CD4-positive, CD25-positive, alpha-beta regulatory T cell (primary cell): ENCODE measurements at places on chromosomes 3 and 15.

- DNase-seq = no peak
- no peak overlapping the region for H3K4me3 ChIP-seq
- no peaks in the 10 kb centered on the region for H3K36me3 ChIP-seq
- no peaks in the 10 kb centered on the region for H3K27me3 ChIP-seq
Observed at GRCh38 chr15:49750553-49750952, 129.7 kb downstream of the DTWD1 start.

GRCh38 chr3:123068601-123069381, 2.0 kb downstream of the PDIA5 start:
- DNase-seq = no peak
- no peaks in the 10 kb centered on the region for H3K36me3 ChIP-seq
- H3K4me3 ChIP-seq = no peak overlapping the region

- H3K4me3 ChIP-seq = no peak overlapping the region
- H3K27me3 ChIP-seq = no peaks in the 10 kb centered on the region
- peaks cover 65% of the 10 kb centered on the region for H3K36me3 ChIP-seq
- H3K27ac ChIP-seq = no peak overlapping the region
- no peak for DNase-seq
Observed at GRCh38 chr3:44999782-45000181, 23.7 kb downstream of the EXOSC7 start.

GRCh38 chr3:8052659-8053058, 449.0 kb upstream of the LMCD1 start:
- no peak overlapping the region for H3K27ac ChIP-seq
- H3K4me3 ChIP-seq = no peak overlapping the region
- no peaks in the 10 kb centered on the region for H3K36me3 ChIP-seq
- H3K27me3 ChIP-seq = no peaks in the 10 kb centered on the region

DNA sequence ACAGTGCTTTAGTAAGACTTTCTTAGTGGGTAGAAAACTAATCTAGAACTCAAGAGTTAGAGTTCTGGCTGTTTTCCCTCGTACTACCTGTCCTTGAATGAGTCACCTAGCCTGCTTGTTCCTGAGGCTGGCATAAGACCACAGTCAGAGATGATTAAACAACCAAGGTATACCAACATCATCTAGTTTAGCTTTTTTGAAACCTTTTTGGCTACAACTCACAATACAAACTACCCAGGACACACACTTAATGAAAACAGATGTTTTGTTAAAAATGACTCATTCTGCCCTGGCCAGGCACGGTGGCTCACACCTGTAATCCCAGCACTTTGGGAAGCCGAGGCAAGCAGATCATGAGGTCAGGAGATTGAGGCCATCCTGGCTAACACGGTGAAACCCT, 4.6 kb downstream of the MCCC1 start:
- H3K4me1 ChIP-seq = peaks cover 23% of the 10 kb centered on the region
- H3K4me3 ChIP-seq = no peak overlapping the region
- no peaks in the 10 kb centered on the region for H3K27me3 ChIP-seq
- H3K27ac ChIP-seq = no peak overlapping the region

- H3K4me1 ChIP-seq = peaks cover 13% of the 10 kb centered on the region
- no peaks in the 10 kb centered on the region for H3K36me3 ChIP-seq
- no peaks in the 10 kb centered on the region for H3K27me3 ChIP-seq
- H3K27ac ChIP-seq = no peak overlapping the region
Observed at GRCh38 chr15:65632780-65633375, 11.1 kb downstream of the SLC24A1 start.

GRCh38 chr3:121496786-121497185, 49.0 kb downstream of the POLQ start:
- no peaks in the 10 kb centered on the region for H3K27me3 ChIP-seq
- H3K4me3 ChIP-seq = no peak overlapping the region
- H3K27ac ChIP-seq = no peak overlapping the region
- H3K36me3 ChIP-seq = no peaks in the 10 kb centered on the region
- H3K4me1 ChIP-seq = no peaks in the 10 kb centered on the region
- no peak for DNase-seq
